Stimulated activated CD8-positive, alpha-beta memory T cell treated with anti-CD3 and anti-CD28 coated beads, Interleukin-4, amount 100 ng/mL, for 24 hours (primary cell): ENCODE measurements at places on chromosomes 7 and 10.

DNA sequence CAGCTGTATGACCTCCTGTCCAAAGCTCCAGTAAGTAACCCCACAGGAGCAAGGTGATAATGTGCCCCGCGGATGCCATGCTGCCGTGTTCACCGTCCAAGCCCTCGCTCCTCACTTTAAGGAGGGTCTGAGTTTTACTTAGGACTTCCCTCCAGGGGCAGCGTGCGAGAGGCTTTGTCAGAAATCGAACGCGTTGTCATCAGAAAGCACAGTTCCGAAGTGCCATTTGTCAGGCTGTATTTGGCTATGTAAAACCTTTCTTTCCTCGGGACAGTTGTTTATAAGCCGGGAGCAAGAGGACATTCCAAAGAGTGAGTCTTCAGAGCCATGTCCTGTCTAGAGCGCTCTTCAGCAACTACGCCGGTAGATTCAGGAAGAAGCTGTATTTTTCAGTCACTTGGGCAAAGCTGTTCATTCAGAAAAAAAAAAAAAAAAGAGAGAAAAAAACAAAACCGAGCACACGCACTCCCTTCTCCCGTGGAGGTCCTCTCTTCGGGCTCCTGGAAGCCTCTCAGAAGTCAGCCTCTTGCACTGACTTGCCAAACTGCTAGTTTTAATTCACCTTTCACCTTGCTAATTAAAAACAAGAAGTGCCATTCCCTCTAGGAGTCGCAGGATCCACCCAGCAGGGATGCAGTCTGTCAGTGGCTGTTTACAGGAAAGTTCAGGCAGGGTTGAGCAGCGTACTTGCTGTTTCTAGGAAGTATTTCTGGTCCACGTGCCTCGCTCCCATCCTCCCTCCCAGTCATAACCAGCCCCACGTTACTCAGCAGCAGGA is at the start of gene SEMA3E:
SEMA3E (minus strand) TSS at position 676 of the 778 bp plus-strand sequence.
- DNase-seq: no peak

DNA sequence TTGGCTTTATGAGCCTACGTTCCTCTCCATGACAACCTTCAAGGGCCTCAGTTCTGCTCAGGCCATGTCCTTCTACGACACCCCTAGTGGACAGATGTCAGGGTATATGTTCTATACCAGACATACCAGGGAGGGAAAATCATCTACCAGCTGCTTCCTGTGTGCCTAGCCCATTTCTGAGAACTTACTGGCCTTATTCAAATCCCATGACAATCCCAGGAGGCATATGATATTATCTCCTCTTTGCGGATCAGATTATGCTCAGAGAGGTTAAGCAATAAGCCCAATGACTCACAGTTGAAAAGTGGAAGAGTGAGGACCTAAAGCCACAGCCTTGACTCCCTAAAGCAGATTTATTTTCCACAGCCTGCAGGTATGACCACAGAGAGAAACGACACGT is 139.3 kb downstream of the GLI3 start:
- DNase-seq: no peak

- DNase-seq: no peak
Measured at GRCh38 chr7:38190011-38190410, 12.0 kb downstream of the STARD3NL start.

DNA sequence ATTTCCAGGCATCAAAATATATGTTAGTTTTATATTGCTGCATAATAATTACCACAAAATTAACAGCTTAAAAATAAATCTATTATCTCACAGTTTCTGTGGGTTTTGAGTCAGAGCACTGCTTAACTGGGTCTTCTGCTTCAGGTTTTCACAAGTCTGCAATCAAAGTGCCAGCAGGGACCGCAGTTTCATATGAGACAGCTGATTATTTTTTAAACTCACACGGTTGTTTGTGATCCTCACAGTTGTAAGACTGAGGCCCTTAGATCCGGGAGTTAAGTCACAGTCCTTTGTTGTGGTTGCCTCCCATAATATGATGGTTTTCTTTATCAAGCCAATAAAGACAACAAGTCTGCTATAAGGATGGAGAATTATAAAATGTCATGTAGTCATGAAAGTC is 146.0 kb upstream of the ZWINT start:
- no peak for DNase-seq

- DNase-seq: no peak
Measured at GRCh38 chr10:42883993-42884983, 101.7 kb downstream of the BMS1 start.

GRCh38 chr10:104337985-104338735 is at the start of gene ITPRIP:
Gene ITPRIP (minus strand): TSS chr10:104338465. CDS start chr10:104316051, 22,414 bp downstream.
- peak; percentile 58 for DNase-seq

- DNase-seq: no peak
Measured at GRCh38 chr10:79336276-79336675, 11.0 kb upstream of the PPIF start.

DNA sequence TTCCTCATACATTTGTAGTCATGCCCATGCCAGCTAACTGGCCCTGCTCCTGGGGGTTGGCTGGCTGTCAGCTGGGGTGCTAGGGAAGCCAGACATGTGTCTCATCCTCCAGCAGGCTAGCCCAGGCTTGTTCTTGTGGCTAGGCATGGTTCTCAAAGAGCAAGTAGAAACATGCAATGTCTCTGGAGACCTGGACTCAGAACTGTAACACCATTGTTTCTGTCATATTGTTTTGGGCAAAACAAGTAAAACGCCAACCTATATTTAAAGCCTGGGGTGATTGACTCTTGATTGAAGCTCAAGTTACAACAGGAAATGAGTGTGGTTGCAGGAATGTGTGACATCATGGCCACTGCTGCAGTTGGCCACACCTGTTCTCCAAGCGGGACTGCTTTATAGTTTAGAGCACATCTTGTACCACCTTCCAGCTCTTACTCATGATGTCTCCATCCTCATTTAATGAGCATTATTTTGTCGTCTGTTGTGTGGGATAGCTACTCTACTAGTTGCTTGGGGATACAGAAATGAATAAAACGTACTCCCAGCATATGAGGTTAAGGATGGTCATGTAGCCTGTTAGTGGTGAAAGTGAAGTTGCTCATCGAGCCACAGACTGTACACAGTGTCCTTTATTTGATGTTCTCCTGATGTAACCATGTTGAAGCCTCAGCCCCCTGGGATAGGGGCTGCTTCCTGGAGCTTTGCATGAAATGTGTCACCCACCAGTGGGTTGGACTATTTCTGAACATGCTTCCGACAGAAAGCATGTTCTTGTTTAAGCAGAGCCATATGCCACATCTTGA is 168.4 kb downstream of the SORCS3 start:
- DNase-seq: no peak

- DNase-seq: no peak
Measured at GRCh38 chr10:7153750-7154149, 257.1 kb downstream of the SFMBT2 start.

DNA sequence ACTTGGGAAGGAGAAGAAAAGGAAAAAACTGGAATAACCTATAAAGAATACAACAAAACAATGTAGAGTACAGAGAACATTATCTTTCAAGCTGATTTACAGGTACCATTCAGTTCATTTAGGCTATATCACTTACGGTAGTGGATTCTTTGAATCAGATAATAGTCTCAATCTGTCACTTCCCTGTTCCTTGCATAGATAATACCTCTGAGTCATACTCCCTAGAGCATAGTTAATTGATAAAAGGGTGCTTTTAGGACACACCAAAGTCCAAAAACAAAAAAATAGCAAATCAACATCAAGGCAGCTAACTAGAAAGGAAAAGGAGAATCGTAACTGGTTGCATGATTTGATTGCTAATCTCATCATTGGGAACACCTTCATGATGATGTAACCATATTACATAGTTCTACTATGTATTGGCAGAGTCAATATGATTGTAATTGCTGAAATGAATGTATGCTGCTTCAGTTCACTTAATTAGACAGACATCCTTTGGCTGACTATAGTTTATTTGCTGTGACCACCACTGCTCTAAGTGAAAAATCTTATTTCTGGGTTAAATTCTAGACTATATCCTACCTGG is 844.4 kb downstream of the GATA3 start:
- no peak for DNase-seq

DNA sequence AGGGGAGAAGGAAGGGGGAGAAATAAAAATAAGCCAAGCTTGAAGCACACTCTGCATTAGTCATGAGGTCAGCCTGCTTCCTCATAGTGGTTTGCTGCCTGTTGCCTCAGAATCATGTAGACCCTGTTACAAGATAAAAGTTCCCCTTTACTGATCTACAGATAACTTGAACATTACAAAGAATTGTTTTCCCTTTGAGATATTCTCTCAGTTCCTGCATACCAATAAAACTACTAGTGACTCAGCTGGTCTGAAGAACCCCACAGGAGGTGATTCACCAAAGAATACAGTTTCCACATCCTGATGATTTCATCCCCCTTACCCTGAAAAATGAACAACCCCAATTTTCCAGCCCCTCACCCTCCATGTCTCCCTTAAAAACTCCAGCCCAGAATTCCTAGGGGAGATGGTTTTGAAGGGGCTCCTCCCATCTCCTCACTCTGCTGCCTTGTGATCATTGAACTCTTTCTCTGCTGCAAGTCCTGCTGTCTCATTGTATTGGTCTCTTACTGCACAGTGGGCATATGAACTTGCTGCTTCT is 31.5 kb upstream of the NRP1 start:
- no peak for DNase-seq

- no peak for DNase-seq
Measured at GRCh38 chr7:128172151-128172550, 68.9 kb upstream of the LEP start.

DNA sequence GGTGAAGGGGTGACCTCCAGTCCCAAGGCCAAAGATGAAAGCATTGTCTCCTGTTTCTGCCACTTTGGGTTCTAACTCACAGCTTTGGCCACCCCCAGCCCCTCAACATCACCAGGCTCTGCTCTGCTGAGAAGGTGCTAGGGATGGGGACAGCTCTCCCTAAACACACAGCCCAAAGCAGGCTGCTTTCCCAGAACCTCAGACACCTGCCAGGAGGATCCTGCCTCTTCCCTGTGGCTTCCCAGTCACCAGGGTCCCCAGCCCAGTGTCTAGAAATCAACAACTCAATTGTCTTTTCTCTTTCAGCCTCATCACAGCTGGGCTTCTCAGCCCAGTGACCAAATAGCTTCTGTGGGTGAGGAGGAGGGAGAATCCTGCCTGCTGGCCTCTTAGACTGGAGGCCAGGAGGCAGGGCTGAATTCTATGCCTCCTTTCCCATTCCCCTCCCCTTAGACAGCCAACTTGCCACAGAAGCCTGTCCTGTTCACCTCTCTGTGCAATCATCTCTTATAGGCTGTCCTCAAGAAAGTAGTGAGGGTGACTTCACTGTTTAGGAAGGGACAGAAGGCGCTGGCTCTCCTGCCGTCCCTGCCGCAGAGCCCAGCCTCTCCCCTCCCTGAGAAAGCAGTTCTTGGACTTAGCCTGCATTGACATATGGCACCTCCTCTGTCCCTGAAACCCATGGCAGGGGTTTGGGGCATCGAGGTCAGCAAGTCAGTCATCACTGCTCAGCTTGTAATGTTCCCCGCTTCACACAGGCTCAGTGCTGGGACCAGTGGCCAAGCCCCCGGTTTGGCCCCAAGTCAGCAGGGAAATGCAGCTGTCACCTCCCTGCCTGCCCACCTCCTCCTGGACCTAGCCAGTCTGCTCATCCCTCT is 3.7 kb downstream of the FGF8 start:
- no peak for DNase-seq

DNA sequence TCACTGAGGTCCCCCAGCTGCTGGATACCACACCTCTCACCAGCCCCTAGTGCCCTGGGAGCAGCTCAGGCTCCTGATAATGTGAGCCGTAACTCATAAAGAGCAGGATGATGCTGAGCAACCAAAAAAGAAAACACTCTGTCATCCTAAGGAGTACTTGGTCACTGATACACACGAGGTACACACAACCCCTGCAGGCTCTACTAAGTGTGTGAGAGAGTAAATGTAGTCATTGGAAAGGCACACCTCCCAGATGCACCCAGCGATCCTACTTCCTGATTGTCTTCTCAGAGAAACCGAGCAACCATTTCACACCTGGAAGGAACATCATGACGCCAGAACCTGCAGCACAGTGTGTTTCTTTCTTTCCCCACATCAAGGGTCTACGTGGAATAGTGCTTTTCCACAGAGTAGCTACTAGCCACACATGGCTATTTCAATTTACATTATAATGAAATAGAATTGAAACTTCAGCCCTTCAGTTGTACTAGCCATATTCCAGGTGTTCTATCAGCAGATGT is 34.2 kb downstream of the FIGNL1 start:
- DNase-seq: no peak

GRCh38 chr7:134188311-134188710 is 61.2 kb downstream of the LRGUK start:
- DNase-seq: no peak

DNA sequence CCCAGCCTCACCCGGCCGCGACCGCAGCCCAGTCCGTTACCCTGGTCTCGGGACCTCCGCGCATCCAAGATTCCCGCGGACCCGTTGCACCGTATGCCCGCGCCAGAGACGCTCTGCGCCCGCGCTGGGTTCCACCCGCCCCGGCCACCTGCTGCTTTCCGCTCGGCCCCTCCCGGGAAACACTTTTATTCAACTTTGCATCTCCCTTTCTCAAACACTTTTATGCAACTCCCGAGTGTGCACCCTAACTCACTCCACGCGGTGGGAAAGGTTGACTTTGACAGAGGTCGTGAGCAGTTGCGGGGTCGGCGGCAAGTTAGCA is at the start of gene ODAD2:
ODAD2 (minus strand) TSS at position 126 of the 322 bp plus-strand sequence. CDS start 3,937 bp downstream, outside the sequence.
- no peak for DNase-seq

- no peak for DNase-seq
Measured at GRCh38 chr7:2048006-2048405, 184.7 kb downstream of the MAD1L1 start.
